ENCODE measurements at places on chromosomes 5 and 9.

- no peak for DNase-seq
These were observed 938.5 kb upstream of the ACO1 start for GRCh38 chr9:31445960-31446359.

GRCh38 chr5:126000507-126000906 lies 422.7 kb upstream of the GRAMD2B start:
- DNase-seq, result no peak

- DNase-seq, result no peak
These were observed 12.1 kb upstream of the UNC5A start for GRCh38 chr5:176798086-176798876.

- DNase-seq, result no peak
These were observed 43.9 kb downstream of the BNIP1 start for GRCh38 chr5:173188280-173188679.

- DNase-seq, result no peak
These were observed 3.1 kb upstream of the FAM53C start for GRCh38 chr5:138334867-138335447.

GRCh38 chr5:156836846-156837245 lies 13.2 kb upstream of the PPP1R2B start:
- DNase-seq, result no peak

GRCh38 chr9:136295542-136296433 lies 8.1 kb downstream of the CCDC187 start:
- no peak for DNase-seq

DNA sequence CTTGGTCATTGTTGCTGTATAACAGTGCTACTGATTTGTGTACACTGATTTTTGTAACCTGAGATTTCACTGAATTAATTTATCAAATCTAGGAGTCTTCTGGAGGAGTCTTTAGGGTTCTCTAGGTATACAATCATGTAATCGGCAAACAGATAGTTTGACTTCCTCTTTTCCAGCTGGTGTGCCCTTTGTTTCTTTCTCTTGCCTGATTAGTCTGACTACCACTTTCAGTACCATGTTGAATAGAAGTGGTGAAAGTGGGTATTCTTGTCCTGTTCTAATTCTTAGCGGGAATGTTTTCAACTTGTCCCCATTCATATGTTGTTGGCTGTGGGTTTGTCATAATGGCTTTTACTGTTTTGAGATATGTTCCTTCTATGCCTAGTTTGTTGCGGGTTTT lies 24.7 kb upstream of the RANBP6 start:
- no peak for DNase-seq

GRCh38 chr5:170638454-170639220 lies 134.8 kb downstream of the KCNIP1 start:
- peak; percentile 26 for DNase-seq

DNA sequence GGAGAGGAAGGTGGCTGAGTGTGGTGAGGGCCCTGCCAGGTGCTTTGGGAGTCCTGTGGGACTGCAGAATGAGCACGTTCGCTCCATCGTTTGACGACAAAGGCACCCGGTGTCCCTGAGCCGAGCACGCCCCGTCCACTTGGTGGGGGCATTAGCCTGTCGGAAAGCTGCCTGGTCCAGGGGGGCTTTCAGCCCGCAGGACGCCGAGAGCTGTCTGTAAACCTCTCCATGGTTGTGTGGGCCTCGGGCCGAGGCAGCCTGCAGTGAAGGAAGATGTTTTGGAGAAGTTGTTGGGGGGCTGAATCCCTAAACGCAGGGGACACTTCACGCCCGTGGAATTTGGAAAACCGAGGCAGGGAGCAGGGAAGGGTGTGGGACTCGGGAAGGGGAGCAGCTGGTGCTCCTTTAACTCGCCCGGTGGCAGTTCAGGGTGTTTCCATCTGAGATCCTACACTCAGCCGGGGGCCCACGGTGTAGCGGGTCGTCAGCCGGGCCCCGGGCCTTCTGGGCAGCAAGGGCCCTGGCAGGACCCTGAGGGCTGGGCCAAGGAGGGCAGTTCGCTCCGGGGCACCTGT lies 53.8 kb downstream of the MRPL36 start:
- no peak for DNase-seq

DNA sequence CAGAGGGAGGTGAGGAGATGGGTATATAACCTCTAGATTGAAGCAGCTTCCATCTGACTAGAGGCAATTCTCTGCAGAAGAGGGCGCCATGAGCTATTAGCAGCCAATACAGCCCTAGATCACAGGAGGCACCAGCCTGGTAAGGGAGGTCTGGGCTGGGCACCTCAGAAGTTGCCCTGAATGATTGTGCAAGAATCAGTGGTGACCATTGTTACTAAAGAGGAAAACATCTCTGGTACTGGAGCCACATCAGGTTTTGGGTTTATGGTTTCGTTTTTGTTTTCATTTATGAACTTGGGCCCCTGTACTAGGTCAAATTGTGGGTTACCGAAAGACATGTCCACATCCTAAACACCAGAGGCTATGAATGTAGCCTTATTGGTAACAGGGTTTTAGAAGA lies 342.0 kb downstream of the MLLT3 start:
- DNase-seq, result no peak

- no peak for DNase-seq
These were observed 15.6 kb downstream of the TEX53 start for GRCh38 chr9:114641967-114642366.

DNA sequence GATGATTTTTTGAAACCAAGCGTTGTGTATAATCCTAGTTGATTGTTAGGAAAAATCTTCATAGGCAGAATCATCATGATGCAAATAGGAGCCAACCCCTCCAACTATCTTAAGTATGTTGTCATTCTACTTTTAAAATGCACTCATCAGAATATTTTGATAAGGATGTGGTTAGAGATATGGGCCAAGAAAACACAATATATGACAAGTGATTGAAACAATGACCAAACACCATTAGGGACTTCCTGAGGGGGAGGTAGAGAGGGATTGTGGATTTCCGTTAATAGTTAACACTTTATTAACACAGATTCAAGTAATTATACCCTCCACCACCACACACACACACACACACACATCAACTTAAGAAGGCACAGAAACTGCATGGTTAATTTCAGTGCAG lies 143.3 kb downstream of the ARSB start:
- DNase-seq, result no peak

DNA sequence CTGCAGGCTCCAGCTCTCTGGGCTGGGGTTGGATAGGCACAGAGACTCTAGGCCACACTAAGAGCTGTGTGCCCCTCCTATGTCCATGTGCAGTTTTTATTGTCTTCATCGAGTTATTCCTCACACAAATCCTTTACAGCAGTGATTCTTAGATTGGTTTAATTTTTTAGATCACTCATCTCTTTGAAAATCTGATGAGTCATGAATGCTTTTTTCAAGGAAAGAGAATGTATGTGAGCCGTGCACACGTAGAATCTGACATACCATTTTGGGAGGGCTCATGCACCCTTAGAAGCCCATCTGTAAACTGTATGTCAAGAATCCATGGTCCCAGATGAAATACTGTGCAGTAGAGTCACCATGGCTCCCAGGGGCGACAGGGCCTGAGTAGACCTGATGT lies 100.7 kb upstream of the S1PR3 start:
- no peak for DNase-seq

DNA sequence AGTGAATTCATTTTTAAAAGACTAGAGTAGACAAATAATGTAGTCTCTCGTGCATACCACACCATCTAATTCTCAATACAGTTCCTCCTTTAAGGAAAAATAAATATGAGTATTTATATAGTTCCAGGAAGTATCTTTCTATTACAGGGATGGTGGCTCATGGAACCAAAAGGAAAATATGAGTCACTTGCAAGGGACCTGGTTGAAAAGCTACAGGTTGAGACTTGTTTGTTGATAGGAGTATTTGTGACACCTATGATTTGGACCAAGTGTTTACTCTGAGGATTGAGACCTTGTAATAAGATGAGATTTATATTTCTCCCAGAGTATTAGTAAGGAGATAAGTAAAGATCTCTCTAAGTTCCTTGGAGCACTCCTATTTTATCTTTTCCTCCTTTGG lies 67.4 kb downstream of the CDO1 start:
- no peak for DNase-seq

DNA sequence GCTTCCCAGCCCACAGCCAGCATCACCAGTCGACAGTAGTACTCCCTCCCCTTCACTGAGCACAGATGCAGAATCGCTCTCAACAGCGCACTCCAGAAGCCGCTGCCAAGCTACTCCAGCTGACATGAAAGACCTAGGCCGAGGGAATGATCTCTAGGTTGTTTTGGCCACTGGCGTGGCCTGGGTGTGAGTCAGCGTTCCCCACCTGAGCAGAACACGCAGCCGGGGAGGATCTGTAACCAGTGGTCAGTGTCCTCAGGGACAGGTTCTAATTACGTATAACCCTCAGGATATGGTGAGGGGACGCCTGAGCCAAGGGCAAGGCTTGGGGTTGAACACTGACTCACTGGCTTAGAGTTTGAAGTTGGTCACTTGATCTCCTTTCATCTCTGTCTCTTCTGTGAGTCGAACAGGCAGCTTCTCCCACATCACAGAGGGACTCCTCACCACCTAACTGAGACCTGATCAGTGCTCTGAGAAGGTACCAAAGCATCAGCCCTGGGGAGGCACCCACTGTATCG lies 76.9 kb upstream of the IL17B start:
- no peak for DNase-seq

DNA sequence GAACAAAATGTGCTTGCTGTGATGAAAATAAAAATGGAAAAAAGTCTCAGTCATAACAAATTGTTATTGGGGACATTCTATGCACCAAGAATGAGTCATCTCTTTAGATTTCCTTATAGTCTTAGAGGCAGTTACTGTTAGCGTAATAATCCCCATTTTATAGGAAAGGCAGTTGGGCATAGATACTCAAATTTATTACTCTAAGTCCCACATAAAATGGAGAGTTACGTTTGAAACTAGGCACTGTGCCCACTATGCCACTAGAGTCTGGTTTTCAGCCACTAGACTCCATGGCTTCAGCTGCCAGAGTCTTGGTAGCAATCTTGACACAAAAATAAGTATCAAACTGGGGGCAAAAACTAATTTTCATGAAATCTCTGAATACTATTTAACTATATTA lies 317.9 kb upstream of the MEF2C start:
- DNase-seq, result no peak

- DNase-seq, result no peak
These were observed 39.3 kb downstream of the PIK3R1 start for GRCh38 chr5:68254810-68255209.

DNA sequence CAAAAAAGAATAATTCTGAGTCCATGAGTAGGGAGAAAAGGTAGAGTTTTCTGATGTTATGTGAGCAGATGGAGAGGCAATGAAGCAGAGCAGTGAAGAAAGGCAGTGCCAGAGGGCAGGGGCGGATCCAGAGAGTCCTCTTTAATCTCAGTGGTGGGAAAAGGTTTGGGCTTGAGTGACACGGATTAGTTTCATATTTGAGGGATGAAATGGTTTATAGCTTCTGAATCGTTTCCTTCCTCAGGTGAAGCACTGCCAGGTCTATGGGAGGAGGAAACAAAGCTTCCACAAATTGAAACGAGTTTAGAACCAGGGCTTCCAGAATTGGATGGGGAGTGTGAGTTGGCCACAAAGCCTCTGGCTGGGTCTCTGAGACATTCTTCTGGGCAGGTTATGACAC lies 517.0 kb upstream of the PAPPA start:
- no peak for DNase-seq

GRCh38 chr9:114929201-114929600 lies 1.2 kb downstream of the TNFSF8 start:
- no peak for DNase-seq

DNA sequence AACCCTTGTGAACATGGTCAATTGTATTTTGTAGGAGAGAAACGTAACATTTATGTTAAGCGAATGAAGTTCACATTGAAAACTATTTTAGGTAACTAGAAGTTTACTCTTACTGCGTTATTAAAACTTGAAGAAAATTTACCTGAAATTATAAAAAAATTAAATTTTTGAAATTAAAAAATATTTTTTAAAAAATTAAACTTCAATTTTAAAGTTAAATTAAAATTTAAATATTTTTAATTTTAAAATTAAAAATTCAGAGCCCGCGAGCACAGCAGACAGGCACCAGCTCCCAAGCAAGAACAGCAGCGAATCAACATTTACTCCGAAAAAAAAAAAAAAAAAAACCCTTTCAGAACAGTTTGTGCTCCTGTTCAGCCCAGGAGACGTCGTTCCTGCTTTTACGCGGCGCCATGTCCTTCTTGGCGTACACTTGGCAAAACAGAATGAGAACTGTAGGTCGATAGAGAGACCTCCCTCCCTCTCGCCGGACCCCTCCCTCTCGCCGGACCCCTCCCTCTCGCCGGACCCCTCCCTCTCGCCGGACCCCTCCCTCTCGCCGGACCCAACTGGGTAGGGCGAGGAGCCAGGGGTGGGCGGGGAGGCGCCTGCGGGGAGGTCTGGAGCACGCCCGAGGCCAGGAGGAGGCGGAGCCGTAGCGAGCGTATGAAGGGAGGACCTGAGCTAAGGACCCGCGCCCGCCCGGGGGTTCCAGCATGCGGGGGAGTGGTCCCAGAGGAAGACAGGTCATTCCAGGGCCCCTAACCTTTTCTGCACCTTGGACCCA lies 235.8 kb downstream of the ROR2 start:
- no peak for DNase-seq

- no peak for DNase-seq
These were observed 17.8 kb upstream of the COL15A1 start for GRCh38 chr9:98925956-98926355.

DNA sequence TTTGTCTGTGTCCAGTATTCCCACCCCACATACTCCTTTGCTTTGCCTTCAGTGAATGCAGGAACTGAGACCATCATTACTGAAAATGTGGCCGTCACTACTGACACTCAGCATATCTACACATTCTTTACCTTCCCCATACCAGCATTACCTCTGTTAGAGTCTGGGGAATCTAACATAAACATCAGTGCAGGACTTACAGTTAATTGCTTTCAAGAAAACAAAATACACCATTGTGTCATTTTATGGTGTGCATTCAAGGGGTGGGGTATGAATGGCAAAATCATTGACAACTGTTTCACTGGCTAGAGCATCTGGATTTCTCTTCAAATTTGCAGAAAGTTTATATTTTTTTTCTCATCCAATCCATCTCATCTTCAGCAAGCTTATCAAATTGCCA lies 731.4 kb upstream of the RIOK2 start:
- no peak for DNase-seq

GRCh38 chr9:24652181-24652580 lies 106.5 kb upstream of the IZUMO3 start:
- DNase-seq, result no peak

GRCh38 chr5:65105301-65105700 lies 336.6 kb downstream of the CWC27 start:
- no peak for DNase-seq

- DNase-seq, result no peak
These were observed 21.1 kb upstream of the NOTCH1 start for GRCh38 chr9:136566901-136567300.

DNA sequence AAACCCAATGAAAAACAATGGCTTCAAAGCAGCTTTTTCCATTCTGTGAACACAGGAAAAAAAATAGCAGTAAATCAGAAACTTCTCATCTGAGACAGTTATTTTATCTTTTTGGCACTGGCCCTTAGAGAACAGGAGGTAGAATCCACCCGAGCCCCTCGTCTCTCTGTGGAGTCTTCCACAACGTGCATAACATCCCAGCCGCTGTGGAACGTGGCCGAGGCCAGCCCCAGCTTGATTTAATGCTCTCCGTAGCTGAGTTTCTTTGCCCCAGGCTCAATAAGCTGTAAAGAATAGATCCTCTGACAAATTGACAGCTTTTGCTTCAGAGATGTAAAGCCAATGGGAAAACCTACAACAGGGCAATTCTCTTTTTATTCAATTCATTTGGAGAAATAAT lies 107.9 kb upstream of the DAP start:
- no peak for DNase-seq
